Mammary microvascular endothelial cell (primary cell): ENCODE measurements at places on chromosomes 11 and 22. TPM values are rescaled to one million over a fixed set of nuclear protein-coding genes. Genes with fewer than 3 reads are reported as not detected.

CNGA4 gene
- total RNA-seq, result not detected in 2 replicates

AIFM3 gene
- total RNA-seq, result 0.07 TPM in 1 of 2 replicates, not detected in the other

KRTAP5-1 gene
- not detected in 2 replicates for total RNA-seq

SPDYC gene
- total RNA-seq, result not detected in 2 replicates

CNTN5 gene
- total RNA-seq, result not detected in 2 replicates

RELA gene
- 63.1 and 67.4 TPM in 2 replicates for total RNA-seq
